ENCODE measurements at places on chromosomes 13 and 19.

- DNase-seq, result peak; percentile 14
These were observed 76.9 kb downstream of the ITGBL1 start for GRCh38 chr13:101529422-101529821.

DNA sequence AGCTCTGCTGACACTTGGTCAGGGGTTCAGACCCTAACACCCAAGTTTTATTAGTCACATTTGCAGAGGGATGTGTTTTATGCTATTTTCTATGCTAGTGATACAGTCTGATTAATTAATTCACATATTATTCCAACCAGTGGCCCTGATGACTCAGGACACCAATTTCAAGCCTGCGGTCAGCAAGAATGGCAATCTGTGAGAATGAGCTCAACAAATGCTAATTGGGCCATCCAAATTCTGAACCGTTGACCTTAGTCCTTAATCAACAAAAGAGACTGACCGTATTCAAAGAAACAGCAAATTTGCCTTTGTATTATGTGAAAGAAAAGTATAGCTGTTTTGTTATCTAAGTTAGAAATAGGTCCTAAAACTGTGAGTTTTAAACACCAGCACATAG is 9.6 kb upstream of the KL start:
- no peak for DNase-seq

DNA sequence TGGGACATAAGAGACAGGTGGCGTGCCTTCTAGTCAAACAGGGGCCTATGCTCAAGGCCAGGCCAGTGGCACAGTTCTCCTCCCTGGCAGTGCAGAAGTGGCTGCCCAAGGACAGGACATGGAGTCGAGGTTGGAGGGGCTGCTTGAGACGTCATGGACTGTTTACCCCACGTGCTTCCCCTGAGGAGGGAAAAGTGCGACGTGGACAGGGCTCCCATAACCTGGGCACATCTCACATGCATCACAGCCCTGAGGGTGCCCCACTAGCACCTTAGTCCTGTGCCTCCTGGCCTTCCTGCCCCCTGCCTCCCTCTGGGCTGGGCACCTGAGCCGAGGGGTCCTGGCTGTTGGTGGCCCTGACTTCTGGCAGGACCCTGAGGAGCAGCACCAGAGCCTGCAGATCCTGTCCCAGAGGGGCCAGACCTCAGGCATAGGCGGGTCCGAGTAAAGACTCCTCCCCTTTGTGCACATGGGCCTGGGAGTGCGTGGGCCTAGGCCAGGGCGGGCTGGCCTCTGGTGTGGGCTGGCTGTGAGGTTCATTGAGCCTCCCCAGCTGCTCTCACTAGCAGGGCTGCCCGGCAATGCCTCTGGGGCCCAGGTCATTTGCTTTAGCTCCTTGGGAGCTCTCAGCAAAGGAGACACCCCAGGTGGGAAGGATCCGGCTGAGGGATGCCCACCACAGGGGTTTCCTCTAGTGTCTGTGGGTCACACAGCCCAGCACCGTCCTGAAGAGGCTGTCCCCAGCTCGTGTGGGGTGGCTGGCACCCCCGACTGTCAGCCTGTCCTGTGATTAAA is 65.7 kb downstream of the CEBPG start:
- DNase-seq, result no peak

- no peak for DNase-seq
These were observed 1.4 kb downstream of the EFNB2 start for GRCh38 chr13:106533943-106534638.

GRCh38 chr13:110669036-110669435 is 36.9 kb downstream of the CARS2 start:
- DNase-seq, result no peak

GRCh38 chr13:75455962-75456361 is 26.0 kb downstream of the TBC1D4 start:
- DNase-seq, result no peak

DNA sequence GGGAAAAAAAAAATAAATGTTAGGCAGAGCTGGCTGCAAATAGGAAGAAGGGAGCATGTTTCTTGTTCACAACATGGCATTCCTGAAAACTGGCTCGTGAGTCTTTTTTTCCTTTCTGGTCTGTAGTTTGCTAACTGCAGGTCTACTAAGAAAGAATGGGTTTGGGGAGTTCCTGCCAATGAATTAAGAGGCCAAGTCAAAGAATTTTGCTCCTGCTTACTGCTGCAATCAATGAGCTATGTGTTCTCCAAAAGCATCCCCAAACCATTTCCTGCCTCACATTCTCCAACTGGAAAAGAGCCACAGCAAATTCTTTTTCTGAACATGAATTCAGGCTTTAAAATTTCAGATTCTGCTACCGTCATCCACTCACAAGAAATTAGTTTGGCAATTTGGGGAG is 88.6 kb downstream of the DCT start:
- DNase-seq, result no peak

Data from MV-4-11 (cell line).